ENCODE measurements at places on chromosomes 5 and 9. TPM values are rescaled to one million over a fixed set of nuclear protein-coding genes. Genes with fewer than 3 reads are reported as not detected.
A peak's percentile ranks its signal among the peaks of the same experiment; 100 is the strongest.

- H3K4me1 ChIP-seq = no peaks in the 10 kb centered on the region
- H3K27ac ChIP-seq = no peak overlapping the region
- no peaks in the 10 kb centered on the region for H3K36me3 ChIP-seq
- DNase-seq = no peak
- H3K4me3 ChIP-seq = no peak overlapping the region
- no peaks in the 10 kb centered on the region for H3K27me3 ChIP-seq
These were observed 106.3 kb upstream of the NR3C1 start for GRCh38 chr5:143509758-143510221.

- peaks cover 3% of the 10 kb centered on the region for H3K36me3 ChIP-seq
- no peak overlapping the region for H3K27ac ChIP-seq
- peaks cover 3% of the 10 kb centered on the region for H3K4me1 ChIP-seq
- no peaks in the 10 kb centered on the region for H3K27me3 ChIP-seq
- H3K4me3 ChIP-seq = no peak overlapping the region
- no peak for DNase-seq
These were observed 172.0 kb downstream of the DENND1A start for GRCh38 chr9:123757960-123758359.

DNA sequence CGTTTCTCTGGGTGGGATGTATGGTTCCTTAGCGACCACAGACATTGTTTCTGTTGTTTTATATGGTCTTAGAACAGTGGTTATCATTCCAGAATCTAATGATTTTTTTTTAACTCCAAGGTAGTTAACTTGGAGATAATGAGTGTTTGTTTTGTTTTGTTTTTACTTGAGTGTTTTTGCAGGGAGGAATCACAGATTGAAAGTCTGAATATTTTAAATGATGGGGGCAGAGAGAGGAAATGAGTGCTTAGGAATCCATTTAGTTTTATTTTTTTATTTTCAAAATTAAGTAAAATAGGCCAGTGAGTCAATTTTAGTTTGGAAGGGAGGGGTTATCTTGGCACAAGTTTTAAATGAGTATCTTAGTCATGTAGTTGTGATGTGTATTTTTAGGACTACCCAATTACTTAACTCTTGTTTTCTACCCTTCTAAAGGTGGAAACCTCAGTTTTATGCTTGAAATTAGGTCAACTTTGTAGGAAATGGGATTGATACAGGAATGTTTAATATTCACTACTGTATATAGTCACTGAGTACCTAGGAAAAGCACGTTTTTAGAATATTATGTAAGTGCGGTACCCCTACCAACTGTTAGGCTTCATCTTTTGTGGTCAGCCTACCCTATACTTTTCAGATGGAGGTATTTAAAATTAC, 2.0 kb downstream of the UBE2R2 start:
- H3K4me1 ChIP-seq = peaks cover 47% of the 10 kb centered on the region
- H3K27me3 ChIP-seq = no peaks in the 10 kb centered on the region
- DNase-seq = no peak
- H3K27ac ChIP-seq = peak overlapping the region; percentile 92
- H3K36me3 ChIP-seq = peaks cover 15% of the 10 kb centered on the region
- peak overlapping the region; percentile 84 for H3K4me3 ChIP-seq

CTXN3 gene
- not detected for total RNA-seq

DNA sequence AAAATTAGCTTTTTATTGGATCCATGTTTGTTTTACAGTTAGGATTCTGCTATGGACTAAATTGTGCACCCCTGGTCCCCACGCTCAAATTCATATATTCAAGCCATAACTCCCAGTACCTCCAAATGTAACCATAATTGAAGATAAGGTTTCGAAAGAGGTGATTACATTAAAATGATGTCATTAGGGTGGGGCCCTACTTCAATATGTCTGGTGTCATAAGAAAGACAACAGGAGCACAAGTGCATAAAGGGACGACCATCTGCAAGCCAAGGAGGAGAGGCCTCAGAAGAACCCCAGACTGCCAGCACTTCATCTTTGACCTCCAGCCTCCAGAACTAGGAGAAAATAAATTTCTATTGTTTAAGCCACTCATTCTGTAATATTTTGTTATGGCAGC, 7.4 kb upstream of the HNRNPA0 start:
- DNase-seq = no peak
- no peaks in the 10 kb centered on the region for H3K36me3 ChIP-seq
- peaks cover 4% of the 10 kb centered on the region for H3K27me3 ChIP-seq
- H3K4me3 ChIP-seq = no peak overlapping the region
- no peak overlapping the region for H3K27ac ChIP-seq

DMGDH gene
- not detected for total RNA-seq

DNA sequence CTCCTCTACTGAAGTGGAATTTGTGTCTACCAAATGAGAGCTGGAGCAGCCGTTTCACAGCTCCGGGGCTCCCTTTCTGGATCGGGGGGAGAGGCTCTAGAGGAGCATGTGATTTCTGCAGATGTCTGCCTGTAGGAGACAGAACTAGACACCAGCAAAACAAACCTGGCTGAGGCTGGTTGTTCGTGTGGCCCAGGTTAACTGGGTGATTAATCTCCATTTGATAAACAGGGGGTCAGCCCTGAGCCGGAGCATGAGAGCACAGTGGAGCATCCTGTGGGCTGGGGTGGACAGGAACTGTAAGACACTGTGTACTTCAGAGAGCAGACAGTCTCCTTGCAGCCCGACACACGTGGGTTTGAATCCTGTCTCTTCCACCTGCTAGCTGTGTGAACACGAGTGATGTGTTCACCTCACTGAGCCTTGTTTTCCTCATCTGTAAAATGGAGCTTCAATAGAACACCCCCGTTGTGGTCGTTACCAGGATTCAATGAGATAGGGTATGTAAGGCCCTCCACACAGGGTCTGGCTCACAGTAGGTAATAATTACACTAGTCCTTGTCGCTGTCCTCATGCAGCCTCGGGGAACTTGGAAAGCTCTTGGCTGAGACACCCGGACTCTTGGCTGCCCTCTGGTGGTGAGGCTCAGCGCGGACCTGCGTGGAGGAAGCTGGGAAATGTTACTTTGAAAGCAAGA, 12.9 kb downstream of the CXCL14 start:
- H3K4me3 ChIP-seq = no peak overlapping the region
- H3K4me1 ChIP-seq = peaks cover 8% of the 10 kb centered on the region
- no peak overlapping the region for H3K27ac ChIP-seq

ABHD17B gene
- 21.5 TPM for total RNA-seq

GRCh38 chr9:136308006-136308701, 4.3 kb upstream of the CCDC187 start:
- DNase-seq = no peak
- H3K36me3 ChIP-seq = no peaks in the 10 kb centered on the region
- no peak overlapping the region for H3K4me3 ChIP-seq
- no peak overlapping the region for H3K27ac ChIP-seq

FBLL1 gene
- total RNA-seq = not detected

DNA sequence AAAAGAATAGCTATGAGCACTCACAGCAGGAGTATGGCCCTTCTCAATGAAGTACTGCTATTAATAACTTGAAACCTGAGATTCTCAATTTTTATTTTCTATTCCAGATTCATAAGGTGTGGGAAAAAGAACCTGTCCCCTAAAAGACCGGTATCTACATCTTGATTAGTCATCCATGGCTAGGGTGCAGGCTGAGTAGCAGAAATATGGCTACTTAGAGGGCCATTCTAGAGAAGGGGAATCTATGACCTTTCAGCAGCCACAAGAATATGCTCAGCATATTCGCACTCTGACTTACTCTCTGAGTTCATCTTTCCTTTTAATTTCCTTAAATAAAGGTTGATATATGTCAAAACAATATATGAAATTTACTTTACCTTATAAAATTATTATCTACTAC, 27.7 kb downstream of the WDR36 start:
- H3K36me3 ChIP-seq = peaks cover 29% of the 10 kb centered on the region
- H3K27me3 ChIP-seq = no peaks in the 10 kb centered on the region
- no peak for DNase-seq
- H3K4me1 ChIP-seq = peaks cover 2% of the 10 kb centered on the region
- H3K4me3 ChIP-seq = no peak overlapping the region
- H3K27ac ChIP-seq = no peak overlapping the region

DNA sequence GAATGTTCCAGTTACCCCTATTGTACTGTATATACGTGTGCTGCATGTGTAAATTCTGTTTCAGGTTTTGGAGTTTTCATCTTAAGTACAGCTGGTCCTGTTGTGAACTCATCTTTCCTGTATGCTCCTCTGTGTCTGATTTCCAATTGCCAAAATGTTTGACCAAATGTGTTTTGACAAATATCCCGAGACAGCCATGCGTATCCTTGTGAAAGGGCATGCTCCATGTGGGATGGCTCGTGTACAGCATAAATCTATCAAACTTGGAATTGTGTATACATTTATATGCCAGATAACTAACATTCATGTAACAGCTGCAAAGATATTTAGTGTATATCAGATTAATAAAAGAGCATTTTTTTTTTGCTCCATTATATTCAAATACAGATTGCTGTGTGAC, 69.5 kb upstream of the IQGAP2 start:
- H3K4me3 ChIP-seq = no peak overlapping the region
- no peaks in the 10 kb centered on the region for H3K27me3 ChIP-seq
- no peak for DNase-seq
- H3K4me1 ChIP-seq = peaks cover 67% of the 10 kb centered on the region

ECM2 gene
- total RNA-seq = not detected

GABRP gene
- total RNA-seq = not detected

DNA sequence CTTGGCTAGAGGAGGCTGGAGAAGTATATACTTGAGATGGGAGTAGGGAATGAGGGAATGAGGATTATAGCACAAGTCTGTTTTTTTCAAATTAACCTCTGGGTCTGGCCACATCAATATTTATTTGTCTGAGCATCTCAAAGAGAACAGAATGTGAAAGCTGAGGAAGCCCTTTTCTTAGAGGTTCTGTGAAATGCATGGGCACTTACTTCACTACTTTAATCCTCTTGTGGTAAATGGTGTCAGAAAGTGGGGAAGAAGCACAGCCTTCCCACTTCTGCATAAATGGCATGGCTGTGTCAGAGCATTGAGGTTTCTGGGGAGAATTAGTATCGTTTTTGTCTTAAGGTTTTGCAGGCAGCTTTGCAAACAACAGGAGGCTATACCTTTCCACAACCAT, 48.6 kb downstream of the SPATA31D1 start:
- H3K27ac ChIP-seq = no peak overlapping the region
- no peak for DNase-seq
- H3K27me3 ChIP-seq = no peaks in the 10 kb centered on the region
- H3K4me1 ChIP-seq = no peaks in the 10 kb centered on the region
- no peaks in the 10 kb centered on the region for H3K36me3 ChIP-seq

DNA sequence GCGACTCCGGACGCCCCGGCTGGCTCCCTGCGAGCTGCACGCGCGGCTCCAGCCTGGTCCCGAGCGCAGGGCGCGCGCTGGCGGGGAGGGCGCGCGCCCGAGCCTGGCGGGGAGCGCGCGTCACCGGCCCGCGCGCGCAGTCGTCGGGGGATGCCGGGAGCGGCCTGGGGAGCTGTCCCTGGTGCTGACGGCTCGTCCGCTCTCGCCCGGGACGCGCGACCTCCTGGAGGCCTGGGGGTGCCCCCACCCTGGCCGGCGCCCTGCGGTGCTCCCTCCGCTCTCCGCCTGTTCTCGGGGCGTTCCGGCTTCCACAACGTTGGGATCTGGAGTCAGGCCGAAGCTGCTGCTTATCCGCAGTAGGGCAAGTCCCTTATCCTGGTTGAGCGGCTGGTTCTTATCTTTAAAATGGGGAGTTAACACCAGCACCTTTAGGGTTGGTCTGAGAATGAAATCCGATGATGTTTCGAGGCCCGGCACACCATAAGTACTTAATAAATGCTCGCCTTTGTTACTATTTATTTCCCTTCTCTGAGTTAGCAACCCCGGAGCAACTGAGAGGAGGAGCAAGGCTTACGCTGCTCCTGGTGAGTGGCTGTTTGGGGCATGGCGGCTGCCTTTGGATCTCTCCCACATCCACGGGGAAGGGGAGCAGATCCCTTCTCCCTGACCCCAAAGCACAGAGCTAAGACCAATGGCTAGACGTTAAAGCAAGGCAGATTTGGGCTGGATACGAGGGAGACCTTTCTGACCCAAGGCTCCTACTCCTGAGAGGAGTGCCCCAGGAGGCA, at the start of gene FAM163B:
Gene FAM163B (minus strand): TSS at position 79 of the 788 bp plus-strand sequence. CDS start 29,166 bp downstream, outside the sequence.
- peak; percentile 53 for DNase-seq
- H3K36me3 ChIP-seq = no peaks in the 10 kb centered on the region
- H3K4me1 ChIP-seq = peaks cover 2% of the 10 kb centered on the region
- H3K4me3 ChIP-seq = no peak within 1 kb of the TSS
- peaks cover 40% of the 10 kb centered on the region for H3K27me3 ChIP-seq

PCDHGA11 gene
- total RNA-seq = not detected

DNA sequence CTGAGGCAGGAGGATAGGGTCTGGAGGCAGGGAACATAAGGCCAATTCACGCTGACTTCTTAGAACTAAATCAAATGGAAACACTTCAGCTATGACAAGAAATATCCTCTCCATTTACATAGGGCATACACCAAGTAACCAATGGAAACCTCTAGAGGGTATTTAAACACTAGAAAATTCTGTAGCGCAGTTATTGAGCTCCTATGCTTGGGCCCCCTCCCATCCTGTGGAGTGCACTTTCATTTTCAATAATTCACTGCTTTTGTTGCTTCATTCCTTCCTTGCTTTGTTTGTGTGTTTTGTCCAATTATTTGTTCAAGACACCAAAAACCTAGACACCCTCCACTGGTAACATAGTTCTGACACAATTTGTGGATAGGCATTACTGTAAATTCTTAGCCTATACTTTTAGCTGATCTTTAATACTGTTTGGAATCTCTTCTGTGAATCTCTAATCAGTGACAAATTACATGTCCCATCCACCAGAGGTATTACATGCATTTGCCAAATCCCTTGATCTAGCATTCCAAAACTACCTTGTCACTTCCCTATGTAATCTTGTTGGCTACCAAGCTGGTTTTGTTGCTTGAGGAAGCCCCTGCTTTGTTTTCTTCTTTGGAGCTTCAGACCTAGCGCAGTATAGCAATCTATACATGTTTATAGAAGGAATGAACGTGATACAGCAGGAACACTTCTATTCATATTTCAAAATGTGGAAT, 61.6 kb downstream of the ST8SIA4 start:
- peaks cover 72% of the 10 kb centered on the region for H3K4me1 ChIP-seq
- no peak for DNase-seq
- H3K27ac ChIP-seq = peak overlapping the region; percentile 89
- no peaks in the 10 kb centered on the region for H3K27me3 ChIP-seq
- peak overlapping the region; percentile 60 for H3K4me3 ChIP-seq
- H3K36me3 ChIP-seq = peaks cover 57% of the 10 kb centered on the region

ANKRD55 gene
- 10.3 TPM for total RNA-seq

- no peak overlapping the region for H3K27ac ChIP-seq
- no peak overlapping the region for H3K4me3 ChIP-seq
- no peaks in the 10 kb centered on the region for H3K4me1 ChIP-seq
- no peaks in the 10 kb centered on the region for H3K27me3 ChIP-seq
- no peaks in the 10 kb centered on the region for H3K36me3 ChIP-seq
These were observed 685.3 kb upstream of the EDIL3 start for GRCh38 chr5:85069659-85070640.

IL3 gene
- total RNA-seq = 0.40 TPM

- H3K36me3 ChIP-seq = peaks cover 62% of the 10 kb centered on the region
- H3K4me3 ChIP-seq = no peak overlapping the region
- no peaks in the 10 kb centered on the region for H3K27me3 ChIP-seq
- H3K4me1 ChIP-seq = peaks cover 57% of the 10 kb centered on the region
- DNase-seq = no peak
These were observed 216.9 kb downstream of the AUH start for GRCh38 chr9:91144769-91145168.

Data from activated CD4-positive, alpha-beta T cell treated with anti-CD3 and anti-CD28 coated beads, Interleukin-2, amount 10 ng/mL, durations not matched to agents 7 days and 5 days (primary cell).